ENCODE measurements at places on chromosomes 6 and 20.

- peak; percentile 86 for DNase-seq
- no peaks in the 10 kb centered on the region for H3K36me3 ChIP-seq
- no peaks in the 10 kb centered on the region for H3K4me1 ChIP-seq
- peaks cover 1% of the 10 kb centered on the region for H3K27me3 ChIP-seq
- H3K27ac ChIP-seq, result no peak overlapping the region
Observed at GRCh38 chr6:150072201-150072600, 3.3 kb upstream of the ULBP3 start.

- DNase-seq, result no peak
- H3K27ac ChIP-seq, result no peak overlapping the region
- no peak overlapping the region for H3K4me3 ChIP-seq
- H3K36me3 ChIP-seq, result no peaks in the 10 kb centered on the region
- H3K4me1 ChIP-seq, result no peaks in the 10 kb centered on the region
Observed at GRCh38 chr6:98477231-98477630, 357.1 kb upstream of the POU3F2 start.

DNA sequence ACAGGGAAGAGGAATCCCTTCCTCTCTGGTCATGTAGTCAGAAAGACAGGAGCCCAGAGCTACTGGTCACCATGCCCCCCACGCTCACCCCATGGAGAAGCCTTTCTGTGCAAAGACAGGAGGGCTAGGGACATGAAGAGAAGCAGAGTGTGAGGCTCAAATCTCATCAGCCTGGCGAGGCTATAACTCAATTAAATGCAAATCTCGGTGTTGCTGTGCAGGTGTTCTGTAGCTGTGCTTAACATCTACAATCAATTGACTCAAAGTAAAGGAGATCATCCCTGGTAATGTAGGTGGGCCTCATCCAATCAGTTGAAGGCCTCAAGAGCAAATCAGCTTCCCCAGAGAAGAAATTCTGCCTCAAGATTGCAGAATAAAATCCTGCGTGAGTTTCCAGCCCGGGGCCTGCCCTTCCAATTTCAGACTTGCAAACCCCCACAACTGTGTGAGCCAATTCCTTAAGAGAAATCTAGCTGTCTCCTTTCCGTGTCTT lies 64.4 kb downstream of the CHMP4B start:
- H3K36me3 ChIP-seq, result no peaks in the 10 kb centered on the region
- H3K4me1 ChIP-seq, result no peaks in the 10 kb centered on the region
- H3K27ac ChIP-seq, result no peak overlapping the region
- no peaks in the 10 kb centered on the region for H3K27me3 ChIP-seq
- no peak overlapping the region for H3K4me3 ChIP-seq
- DNase-seq, result no peak

DNA sequence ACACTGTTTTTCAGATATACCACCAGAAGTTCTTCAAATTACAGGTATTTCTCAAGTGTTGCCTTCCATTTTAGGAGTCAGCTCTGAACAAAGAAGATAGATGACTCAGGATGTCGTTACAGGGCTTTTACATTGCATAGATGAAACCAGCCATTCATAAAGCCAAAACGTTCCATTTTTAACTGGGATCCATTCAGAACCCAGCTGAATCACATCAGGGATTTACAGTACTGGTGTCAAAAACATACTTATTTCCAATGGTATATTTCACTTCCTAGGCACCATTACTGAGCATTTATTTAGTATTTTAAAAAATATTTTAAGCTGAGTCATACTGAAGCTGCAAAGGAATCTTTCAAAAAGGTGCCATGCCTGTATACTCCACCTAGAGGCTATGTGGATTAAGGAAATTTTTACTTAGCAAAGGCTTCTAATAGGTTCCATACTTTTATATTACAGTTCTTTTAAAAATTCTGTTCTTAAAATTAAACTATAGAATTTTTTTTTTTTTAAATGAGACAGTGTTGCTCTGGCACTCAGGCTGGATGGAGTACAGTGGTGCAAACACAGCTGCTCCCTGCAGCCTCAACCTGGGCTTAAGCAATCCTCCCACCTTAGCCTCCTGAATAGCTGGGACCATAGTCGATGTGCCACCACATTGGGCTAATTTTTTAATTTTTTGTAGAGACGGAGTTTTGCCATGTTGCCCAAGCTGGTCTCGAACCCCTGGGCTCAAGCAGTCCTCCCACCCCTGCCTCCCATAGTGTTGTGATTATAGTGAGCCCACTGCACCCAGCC lies 2.6 kb downstream of the ASF1A start:
- H3K27ac ChIP-seq, result no peak overlapping the region
- H3K36me3 ChIP-seq, result no peaks in the 10 kb centered on the region
- no peaks in the 10 kb centered on the region for H3K27me3 ChIP-seq
- no peak overlapping the region for H3K4me3 ChIP-seq

DNA sequence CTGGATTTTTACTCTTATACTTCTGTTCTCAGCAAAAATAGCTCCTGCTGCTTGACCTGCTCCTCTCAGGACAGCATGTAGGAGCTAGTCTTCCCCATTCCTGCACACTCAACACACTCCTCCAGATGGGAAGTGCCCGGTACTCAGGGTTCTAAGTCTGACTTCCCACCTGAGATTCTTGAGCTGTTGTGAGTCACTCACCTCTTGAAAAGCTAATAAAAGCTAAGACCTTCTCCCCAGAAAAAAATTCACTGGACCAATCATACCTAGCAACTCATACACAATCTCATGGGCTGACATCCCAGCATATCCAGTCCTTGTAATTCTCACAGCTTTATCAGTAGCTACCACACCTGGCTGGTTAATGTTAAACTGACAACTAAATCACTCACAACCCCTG lies 53.5 kb downstream of the TRPC4AP start:
- H3K36me3 ChIP-seq, result peaks cover 8% of the 10 kb centered on the region
- H3K27ac ChIP-seq, result no peak overlapping the region

GRCh38 chr6:37202788-37203491 lies 33.0 kb downstream of the PIM1 start:
- H3K27ac ChIP-seq, result no peak overlapping the region
- no peaks in the 10 kb centered on the region for H3K36me3 ChIP-seq
- peaks cover 2% of the 10 kb centered on the region for H3K27me3 ChIP-seq
- no peaks in the 10 kb centered on the region for H3K4me1 ChIP-seq
- no peak overlapping the region for H3K4me3 ChIP-seq

GRCh38 chr6:88856566-88856965 lies 106.9 kb downstream of the RNGTT start:
- peaks cover 7% of the 10 kb centered on the region for H3K4me1 ChIP-seq
- no peak overlapping the region for H3K27ac ChIP-seq
- no peaks in the 10 kb centered on the region for H3K27me3 ChIP-seq
- H3K36me3 ChIP-seq, result no peaks in the 10 kb centered on the region

DNA sequence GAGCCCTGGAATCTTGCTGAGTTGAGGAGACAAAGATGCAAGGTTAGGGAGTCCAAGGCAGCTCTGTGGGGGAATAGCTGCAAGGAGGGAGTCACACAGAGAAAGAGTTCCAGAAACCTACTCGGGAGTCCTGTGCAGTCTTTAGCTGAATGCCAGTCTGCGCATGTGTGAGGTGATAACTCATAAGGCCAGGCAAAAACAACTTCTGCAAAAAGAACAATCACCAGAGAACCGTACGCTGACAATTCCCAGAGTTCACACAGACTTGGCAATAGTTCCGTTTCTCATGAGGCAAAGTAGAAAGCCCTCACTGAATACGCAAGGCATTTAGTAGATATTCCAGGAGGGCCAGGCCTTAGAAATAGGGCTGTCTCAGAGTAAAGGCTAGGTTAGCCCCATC lies 135.2 kb upstream of the TAB2 start:
- H3K27ac ChIP-seq, result no peak overlapping the region
- no peaks in the 10 kb centered on the region for H3K4me1 ChIP-seq
- H3K36me3 ChIP-seq, result no peaks in the 10 kb centered on the region
- no peak for DNase-seq

GRCh38 chr6:15656145-15656544 lies 6.7 kb downstream of the DTNBP1 start:
- no peaks in the 10 kb centered on the region for H3K4me1 ChIP-seq
- DNase-seq, result no peak
- H3K27ac ChIP-seq, result no peak overlapping the region
- no peaks in the 10 kb centered on the region for H3K27me3 ChIP-seq

GRCh38 chr6:111979633-111980032 lies 74.3 kb upstream of the CCN6 start:
- no peak overlapping the region for H3K4me3 ChIP-seq
- H3K4me1 ChIP-seq, result no peaks in the 10 kb centered on the region
- peaks cover 3% of the 10 kb centered on the region for H3K27me3 ChIP-seq
- no peak overlapping the region for H3K27ac ChIP-seq

GRCh38 chr6:88725111-88725975 lies 238.1 kb downstream of the RNGTT start:
- no peak for DNase-seq
- H3K27me3 ChIP-seq, result no peaks in the 10 kb centered on the region
- H3K36me3 ChIP-seq, result no peaks in the 10 kb centered on the region
- no peaks in the 10 kb centered on the region for H3K4me1 ChIP-seq
- no peak overlapping the region for H3K4me3 ChIP-seq

DNA sequence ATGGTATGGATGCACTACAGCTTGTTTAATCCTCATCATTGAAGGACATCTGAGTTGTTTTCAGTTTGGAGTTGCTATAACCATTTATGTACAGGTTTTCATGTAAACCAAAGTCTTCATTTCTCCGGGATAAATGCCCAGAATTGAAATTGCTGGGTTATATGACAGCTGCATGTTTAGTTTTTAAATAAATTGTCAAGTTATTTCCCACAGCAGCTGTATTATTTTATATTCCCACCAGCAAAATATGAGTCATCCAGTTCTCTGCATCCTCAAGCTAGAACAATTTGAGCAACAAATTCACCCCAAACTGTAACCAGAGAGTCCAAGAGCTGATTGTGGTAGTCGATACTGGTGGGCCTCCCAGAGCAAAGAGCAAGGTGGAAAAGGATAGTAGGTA lies 161.0 kb upstream of the PRND start:
- no peaks in the 10 kb centered on the region for H3K4me1 ChIP-seq
- no peaks in the 10 kb centered on the region for H3K27me3 ChIP-seq
- no peak overlapping the region for H3K27ac ChIP-seq
- no peak for DNase-seq
- no peak overlapping the region for H3K4me3 ChIP-seq
- H3K36me3 ChIP-seq, result no peaks in the 10 kb centered on the region

- no peak overlapping the region for H3K27ac ChIP-seq
- peak overlapping the region; percentile 93 for H3K4me3 ChIP-seq
- H3K36me3 ChIP-seq, result no peaks in the 10 kb centered on the region
- H3K4me1 ChIP-seq, result no peaks in the 10 kb centered on the region
- DNase-seq, result no peak
- H3K27me3 ChIP-seq, result no peaks in the 10 kb centered on the region
Observed at GRCh38 chr6:83192456-83192855, 609 bp downstream of the PGM3 start.
